Glomerular endothelial cell (primary cell): ENCODE measurements at places on chromosomes 1 and 21.

DNA sequence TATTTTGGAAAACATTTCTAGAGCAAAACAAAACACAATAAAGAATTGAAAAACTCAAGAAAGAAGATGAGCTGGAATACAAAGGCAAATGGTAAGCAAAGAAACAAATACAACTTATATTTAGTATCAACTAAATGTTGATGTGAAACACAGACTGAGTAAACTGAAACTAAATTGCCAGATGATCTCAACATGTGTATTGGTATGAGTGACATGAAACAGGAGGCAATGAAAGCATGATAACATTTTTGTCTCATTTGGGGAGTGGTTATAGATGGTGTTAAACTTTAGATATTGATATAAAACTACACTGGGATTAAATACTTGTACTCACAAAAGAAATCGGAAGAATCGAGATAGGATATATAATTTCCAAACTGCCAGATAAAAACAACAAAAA is 805.6 kb upstream of the CXADR start:
- no peak for DNase-seq

- DNase-seq = no peak
These were observed 28.1 kb downstream of the TTLL7 start for GRCh38 chr1:83970802-83971201.

DNA sequence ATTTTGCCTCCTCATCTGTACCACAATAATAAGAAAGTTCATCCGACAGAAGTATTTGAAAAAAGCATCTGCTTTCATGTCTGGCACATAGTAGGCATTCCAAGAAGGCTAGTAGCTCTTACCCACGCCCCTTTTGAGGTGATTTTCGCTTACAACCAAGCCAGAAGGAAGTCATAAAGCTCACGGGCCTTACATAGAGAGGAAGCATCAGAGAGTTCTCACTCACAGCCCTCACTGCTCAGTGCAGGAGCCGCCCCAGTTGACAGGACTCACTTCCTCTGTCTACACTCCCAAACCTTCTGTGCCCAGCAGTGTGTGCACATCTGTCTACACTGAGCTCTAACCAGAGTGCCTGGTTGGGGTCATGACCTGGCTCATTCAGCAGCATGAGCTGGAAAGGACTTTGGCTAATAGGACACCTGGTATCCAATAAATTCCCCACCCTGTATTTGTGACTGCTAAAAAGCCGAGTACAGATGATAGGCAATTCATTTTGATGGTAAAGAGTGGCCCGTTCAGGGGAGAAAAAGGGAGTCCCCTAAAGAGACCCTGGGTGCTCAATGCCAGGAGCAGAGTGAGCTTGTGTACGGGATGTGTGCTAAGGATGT is 36.8 kb upstream of the DUSP10 start:
- no peak for DNase-seq

DNA sequence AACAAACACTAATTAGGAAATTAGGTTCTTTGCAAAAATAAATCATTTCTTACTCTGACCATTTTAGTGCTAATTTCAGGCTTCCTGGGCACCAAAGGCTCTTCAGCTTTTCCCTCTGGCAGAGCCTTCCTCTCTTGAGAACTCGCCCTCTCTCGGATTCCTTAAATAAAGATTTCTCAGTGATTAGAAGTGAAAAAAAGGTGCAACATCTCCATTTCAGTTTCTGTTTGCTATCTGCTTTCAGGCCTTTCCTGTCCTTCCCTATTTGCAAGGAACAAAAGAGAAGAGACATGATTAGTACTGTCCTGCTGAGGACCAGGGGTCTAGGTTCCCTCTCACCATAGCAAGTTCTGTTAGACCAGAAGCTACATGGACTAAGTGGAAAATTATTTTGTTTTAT is 27.8 kb upstream of the CACYBP start:
- DNase-seq = no peak

GRCh38 chr1:21302747-21303715 is 12.8 kb upstream of the ECE1 start:
- DNase-seq = peak; percentile 54

- no peak for DNase-seq
These were observed 48.3 kb upstream of the CR2 start for GRCh38 chr1:207405814-207406213.

DNA sequence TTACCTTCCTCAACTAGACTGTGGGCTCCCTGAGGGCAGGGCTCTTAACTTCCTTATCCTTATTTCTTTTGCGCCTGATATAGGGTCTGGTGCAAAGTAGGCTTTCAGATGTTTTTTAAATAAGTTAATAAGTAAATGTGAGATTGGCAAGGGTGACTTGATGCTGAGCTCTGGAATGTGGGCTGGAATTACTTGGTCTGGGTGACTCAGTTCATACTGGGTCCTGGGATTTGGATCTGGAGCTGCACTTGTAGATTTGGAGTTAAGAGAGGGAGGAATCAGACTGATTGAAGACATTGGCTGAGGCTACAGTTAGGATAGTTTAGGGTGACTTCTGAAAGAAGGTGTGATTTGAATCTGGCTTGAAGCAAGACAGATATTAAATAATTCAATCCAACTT is 190.9 kb downstream of the GIPC2 start:
- no peak for DNase-seq

- no peak for DNase-seq
These were observed 69.9 kb downstream of the CACHD1 start for GRCh38 chr1:64539781-64540218.

DNA sequence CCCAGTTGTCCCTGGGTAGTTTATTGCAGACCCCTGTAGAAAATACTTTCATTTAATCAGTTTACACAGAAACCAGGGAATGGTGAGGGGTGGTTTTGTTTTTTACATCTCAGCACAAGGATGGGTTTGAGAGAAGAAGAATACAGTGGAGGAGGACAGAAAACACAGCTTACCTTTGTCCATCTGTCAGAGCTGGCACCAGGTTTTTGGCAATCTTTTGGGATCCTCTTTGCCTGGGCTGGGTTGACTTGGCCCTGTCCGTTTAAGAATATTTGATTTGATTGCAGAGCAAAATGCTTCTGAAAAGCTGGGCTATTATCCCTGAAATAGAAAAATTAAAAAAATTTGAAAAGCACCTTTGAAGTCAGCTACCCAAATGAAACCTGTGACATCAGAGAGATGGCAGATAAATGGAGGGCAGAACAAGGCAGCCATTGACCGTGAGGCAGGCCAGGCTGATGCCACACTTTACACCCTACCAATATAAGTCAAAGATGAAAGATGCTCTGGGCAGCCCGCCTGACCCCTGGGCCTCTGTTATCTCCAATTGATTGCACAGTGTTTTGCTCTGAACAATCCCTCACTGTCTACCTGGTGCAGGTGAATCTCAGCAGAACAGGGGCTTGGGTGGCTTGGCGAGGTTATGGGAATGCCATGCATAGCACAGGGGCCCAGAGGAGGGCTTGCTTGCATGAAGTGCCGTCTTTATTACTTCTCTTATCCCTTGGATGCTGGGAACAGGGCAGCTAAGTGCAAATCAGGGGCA is 218.8 kb downstream of the LMX1A start:
- no peak for DNase-seq

GRCh38 chr1:1171546-1172340 is 1.9 kb upstream of the TTLL10 start:
- DNase-seq = no peak

DNA sequence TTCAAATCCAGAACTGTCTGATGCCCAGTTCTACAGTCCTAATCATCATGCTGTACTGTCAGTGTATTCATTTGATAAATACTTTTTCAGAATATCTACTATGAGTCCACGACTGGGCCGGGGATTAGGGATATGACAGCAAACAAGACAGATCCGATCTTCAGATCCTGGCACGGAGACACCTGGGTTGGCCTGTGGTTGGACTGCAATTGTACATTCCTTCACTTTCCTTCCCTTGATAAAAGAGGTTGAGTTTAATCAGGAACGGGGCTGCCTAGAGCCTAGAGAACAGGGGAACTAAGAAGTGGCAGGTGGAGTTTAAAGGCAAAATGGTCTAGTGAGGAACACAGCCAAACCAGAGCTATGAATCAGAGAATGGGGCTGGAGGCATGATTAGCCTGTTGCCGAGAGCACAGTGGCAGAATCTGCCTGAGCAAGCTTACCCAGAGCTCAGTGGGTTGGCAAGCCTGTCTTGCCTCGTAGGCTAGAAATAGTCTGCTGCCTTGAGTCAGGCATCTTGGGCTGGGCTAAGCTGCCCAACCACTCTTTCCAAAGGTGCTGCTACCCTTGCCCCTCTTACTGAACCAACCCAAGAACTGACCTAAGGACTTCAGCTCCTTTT is 38.1 kb upstream of the PTCH2 start:
- DNase-seq = no peak

DNA sequence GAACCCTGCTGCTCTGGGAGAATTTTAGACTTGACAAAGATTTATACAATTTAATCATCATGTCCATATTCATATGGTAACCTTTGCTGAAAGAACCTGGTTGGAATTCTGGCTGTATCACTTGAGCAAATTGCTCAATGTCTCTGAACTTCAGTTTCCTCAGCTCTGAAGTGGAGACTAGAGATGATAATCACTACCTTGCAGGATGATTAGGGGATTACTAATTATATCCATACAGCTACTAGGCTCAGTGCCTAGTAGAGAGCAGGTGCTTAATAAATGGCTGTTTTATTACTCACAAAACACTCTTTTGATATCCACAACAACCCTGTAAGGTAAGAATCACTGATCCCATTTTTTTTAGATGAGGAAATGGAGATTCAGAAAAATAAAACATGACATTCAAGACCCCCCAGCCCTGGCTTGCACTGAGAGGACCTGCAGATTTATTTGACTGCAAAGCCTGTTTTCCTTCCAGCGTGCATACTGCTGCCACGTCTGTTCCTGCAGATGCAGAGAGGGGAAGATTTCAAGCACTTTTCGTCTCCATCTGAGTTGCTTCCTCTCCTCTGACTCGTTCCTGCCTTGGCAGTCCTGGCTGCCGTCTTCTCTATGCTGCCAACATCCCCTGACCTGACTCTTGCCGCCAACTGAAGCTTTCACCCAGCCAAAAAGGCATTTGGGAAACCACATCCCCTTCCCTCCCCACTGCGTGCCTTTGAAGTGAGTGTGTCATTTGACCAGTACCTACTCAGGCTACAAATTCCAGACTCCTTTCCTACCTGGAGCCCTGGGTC is 203.0 kb downstream of the PLPP3 start:
- DNase-seq = no peak

DNA sequence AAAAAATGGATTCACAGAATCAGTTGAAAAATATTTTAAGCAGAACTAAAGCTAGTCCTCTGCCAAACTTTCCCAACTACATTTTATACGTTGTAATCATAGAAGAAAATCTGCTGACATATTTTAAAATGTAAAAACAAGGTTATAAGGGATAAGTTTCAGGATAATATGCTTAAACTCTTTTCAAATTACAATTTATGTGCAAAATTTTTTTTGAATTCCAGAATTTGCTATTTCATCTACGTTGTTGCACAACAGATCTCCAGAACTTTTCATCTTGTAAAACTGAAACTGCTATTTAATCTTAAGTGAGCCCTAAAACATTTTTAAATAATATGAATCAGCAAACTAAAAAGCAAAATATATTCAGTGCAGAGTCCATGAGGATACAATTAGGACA is 5.9 kb downstream of the EDEM3 start:
- DNase-seq = no peak
